ENCODE measurements at places on chromosomes 2 and 18. TPM values are rescaled to one million over a fixed set of nuclear protein-coding genes. Genes with fewer than 3 reads are reported as not detected.

DNA sequence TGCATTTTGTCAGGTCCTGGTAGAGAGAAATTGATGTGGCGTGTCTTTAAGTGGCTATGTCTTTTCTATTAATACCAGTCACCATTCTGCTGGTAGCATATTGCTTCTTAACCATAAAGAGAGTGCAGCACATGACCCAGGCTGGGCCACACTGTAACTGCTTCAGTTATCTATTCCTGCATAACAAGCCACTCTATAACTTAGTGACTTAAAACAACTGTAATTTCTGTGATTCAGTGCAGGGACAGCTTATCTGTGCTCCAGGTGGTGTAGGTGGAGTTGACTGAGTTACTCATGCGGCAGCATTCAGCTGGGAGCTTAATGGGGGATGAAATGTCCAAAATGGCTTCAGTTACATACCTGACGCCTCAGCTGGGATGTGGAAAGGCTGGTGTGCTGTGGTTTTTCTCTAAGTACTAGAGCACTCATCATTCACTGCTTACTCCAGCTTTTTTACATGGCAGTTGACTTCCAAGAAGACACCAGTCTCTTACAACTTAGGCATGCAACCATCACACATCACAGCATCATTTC is 742.4 kb downstream of the SATB2 start:
- DNase-seq = no peak

DSG2 gene
- total RNA-seq = 16.8 TPM

DNA sequence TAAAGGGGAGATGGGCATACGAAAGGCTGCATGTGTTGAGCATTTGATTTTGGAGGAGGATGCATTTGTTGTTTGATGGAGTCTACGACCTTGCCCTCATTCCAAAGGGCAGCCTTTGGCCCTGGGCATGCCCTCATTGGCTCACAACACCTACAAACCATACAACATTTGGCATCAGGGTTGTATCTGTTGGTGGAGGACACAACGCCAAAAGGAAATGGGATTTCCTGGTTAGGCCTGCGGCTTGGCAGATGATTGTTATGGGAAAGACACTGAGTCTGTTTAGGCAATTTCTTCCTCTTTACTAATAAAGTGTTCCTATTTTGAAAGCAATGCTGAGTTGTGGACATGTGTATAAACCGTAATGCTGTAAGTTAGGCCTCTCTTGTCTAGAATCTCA is 246.9 kb downstream of the LDLRAD4 start:
- no peak for DNase-seq

DNA sequence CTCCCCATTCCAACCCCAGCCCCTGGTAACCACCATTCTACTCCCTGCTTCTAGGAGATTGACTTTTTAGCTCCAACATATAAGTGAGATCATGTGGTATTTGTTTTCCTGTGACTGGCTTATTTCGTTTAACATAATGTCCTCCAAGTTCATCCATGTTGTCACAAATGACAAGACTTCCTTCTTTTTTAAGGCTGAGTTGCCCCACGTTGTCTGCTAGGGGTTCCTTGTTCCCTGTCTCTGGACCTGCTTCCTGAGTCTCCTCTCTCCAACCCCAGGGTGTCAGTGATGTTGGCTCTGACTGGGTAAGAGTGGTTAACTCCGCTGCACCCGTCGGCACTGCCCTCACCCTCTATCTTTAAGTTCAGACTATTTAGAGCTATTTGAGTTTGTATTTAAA is 175.2 kb downstream of the SH3RF3 start:
- DNase-seq = no peak

GRCh38 chr2:152870239-152870638 is 151.8 kb downstream of the ARL6IP6 start:
- DNase-seq = no peak

Measured in lower leg skin (tissue), 4 donors.